ENCODE measurements at places on chromosomes 11 and 22.

DNA sequence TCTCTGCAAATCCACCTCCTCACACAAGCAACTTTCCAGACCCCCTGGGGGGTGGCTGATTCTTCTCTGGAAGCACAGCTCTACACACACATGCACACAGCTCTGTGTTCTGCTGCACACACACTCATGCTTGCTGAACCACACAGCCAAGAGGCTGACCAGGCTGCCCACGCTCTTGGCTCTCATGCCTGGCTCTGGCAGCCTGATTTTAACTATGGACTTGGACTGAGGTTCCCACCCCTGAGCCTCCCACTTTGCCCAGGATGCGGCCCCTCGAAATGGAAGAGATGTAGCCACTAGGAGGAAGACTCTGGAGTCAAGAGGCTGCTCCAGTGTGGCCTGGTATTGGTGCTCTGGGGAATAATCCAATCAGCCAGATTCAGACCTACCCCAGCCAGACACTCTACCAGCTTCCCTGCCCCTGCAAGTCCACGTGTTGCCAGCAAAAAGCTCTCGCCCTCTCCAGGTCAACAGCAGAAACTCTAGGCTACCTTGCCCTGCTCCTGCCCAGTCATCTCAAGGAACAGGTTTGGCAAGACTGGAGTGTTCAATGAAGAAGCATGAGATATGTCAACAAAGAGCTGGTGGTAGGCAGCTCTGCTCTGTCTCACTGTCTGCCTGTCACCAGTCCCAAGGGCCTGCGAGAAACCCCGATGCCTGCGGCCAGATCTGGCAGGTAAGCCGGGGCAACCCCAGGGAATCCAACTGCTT, 8.8 kb upstream of the CASTOR1 start:
- DNase-seq = no peak

- DNase-seq = no peak
Observed at GRCh38 chr11:76049511-76049910, 156.8 kb downstream of the WNT11 start.

DNA sequence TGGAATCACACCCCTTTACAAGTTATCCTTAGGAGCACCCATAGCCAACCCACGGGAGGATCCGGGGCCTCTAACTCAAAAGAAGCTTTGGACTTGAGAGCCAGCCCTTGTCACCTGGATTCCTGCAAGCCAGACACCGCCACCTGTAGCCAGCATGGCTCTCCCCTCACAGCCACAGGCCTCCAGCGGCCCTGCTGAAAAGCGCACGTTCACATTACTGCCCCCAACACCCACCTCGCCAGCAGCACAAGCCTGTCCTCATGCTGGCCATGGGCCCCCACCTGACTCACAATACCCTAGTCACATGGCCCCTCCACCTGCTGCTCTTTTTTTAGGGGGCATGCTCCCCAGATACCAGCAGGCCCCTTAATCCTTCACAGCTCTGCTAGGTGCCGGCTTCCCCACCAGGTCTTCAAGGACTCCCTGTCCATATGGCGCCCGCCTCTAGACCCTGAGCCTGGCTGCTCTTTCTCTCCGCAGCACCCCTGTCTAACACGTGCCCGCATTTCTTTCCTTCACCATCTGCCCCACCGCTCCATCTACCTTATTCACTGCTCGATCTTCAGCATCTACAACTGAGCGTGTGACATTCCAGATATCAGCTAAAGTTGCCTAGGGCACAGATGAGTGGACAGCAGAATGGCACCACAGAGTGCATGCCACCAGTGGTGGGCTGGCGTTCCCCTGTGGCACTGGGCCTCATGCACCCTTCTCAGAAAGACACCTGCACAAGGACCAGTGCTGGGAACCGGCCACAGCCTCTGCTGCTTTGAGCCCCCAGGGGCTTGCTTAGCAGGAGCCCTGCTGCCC, 6.6 kb downstream of the CARS1 start:
- DNase-seq = no peak

- DNase-seq = no peak
Observed at GRCh38 chr11:116217006-116217405, 555.8 kb downstream of the BUD13 start.

DNA sequence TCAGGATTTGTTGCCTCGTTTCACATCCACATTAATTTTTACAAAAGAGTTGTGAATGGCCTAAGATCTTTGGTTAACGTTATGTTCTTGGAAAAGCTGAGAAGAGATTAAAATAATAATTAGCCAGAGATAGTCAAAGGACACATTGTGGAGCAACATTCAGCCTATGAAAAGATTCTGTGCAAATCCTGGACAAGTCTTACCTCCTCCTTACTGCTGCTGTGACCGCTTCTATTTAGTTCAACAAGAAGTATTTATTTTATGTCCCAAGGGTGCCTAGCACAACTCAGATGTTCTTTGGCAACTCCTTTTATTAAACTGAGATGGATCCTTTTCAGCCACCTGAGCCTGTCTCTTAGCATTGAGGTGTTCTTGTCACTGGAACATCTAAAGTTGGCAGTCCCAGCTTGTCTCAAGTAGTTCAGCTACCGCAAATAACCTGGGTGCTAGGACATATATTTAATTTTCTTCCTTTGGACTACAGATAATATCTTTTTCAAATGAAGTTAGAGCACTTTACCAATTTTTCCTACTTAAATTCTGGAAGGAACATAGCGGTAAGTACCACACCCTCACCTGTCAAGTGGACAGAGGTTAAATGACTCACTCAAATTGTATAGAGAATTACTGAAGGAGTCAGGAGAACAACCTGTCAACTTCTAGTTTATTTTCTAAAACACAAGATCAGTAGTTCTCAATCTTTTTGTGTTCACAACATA, 80.5 kb upstream of the CHRM4 start:
- no peak for DNase-seq

DNA sequence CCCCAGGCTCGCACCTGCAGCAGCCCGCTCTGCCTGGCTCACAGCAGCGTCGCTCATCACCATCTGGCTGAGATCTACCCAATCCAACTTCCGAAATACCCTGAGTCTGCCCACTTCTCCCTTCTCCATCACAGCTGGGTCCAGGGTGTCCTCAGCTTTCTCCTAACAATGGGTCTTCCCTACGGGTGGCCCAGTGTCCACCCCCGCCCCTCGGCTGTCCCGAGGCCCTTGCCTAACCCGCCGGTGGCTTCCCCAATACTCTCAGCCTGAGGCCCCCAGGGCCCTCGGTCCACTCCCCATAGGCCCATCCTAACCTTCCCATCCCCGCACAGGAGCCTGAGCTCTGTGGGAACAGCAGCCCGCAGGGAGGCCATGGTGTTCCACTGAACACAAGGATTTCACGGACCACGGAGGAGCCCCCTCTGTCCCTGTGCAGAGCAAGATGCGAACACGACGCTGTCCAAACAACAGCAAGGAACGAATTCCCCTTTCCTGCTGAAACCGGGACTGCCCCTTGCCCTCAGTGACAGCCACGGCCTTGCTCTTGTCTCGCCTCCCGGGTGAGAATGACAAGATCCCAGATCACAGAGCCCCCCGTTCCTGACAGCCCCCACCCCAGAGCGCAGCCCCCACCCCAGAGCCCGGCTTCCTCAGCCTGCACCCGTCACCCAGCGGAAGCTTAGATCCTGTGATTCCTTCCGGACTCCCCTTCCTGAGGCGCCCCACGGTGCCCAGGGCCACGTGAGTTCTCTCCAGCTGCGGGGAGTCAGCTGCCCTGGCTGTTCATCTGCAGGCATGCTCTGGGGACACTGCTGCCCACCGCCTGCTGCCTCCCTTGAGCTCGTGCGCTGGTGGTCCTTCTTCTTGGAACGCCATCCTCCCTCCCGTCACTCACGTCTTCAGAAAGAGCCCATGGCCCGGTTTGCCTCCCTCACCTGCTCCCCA, 48.8 kb upstream of the CARS1 start:
- DNase-seq = no peak

- no peak for DNase-seq
Observed at GRCh38 chr11:10317776-10318526, 13.1 kb downstream of the ADM start.

DNA sequence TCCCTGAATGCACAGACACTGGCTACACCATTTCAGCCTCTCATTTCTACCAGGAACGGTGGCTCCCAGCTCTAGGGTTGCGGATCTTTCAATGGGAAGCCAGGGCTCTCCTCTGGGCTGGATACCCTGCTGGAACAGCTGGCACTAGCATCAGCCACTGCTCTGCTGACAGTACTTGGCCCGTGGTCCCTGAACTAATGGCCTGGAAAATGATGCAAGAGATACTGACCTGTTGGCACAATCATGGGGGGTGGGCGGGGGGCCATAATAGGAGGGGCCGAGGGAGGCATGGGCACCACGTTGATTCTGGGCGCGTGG, 10.7 kb upstream of the TBC1D10A start:
- no peak for DNase-seq

GRCh38 chr11:125945011-125945796, 640 bp upstream of the VSIG10L2 start:
- DNase-seq = no peak

GRCh38 chr11:5505363-5506048, 4.3 kb downstream of the UBQLN3 start:
- no peak for DNase-seq

- DNase-seq = no peak
Observed at GRCh38 chr11:65298655-65299179, 15.9 kb upstream of the CDC42EP2 start.

DNA sequence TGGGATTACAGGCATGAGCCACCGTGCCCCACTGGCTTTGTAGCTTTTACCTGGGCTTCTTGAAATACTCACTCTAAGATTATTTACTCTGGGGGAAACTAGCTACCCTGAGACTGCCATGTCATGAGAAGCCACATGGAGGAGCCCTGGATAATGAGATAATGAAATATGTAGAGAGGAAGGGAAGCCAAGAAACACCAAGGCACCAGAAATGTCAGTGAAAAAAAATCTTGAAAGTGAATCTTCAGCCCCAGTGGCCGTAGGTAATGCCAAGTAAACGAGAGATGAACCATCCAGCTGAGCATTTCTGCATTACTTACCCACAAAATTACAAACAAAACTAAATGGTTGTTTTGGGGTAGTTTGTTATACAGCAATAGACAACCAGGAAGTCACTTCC, 125.6 kb downstream of the APIP start:
- no peak for DNase-seq

DNA sequence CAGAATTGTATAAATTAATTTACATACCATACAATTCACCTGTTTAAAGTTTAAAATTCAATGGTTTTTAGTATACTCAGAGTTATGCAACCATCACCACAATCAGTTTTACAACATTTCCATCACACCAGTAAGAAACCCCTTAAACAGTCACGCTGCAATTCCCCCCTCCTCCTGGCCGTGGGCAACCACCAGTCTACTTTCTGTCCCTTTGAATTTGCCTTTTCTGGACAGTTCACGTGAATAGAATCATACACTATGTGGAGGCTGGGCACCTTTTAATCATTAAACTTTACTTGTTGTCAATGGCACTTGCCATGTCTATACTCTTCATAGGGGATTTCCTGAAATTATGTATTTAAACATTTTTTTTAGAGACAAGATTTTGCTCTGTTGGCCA, 20.1 kb upstream of the SWAP70 start:
- no peak for DNase-seq

GRCh38 chr11:41954034-41954433, 494.6 kb upstream of the LRRC4C start:
- DNase-seq = no peak

- no peak for DNase-seq
Observed at GRCh38 chr11:78127403-78127802, 12.0 kb downstream of the ALG8 start.

- no peak for DNase-seq
Observed at GRCh38 chr11:125271483-125272091, 107.0 kb downstream of the PKNOX2 start.

DNA sequence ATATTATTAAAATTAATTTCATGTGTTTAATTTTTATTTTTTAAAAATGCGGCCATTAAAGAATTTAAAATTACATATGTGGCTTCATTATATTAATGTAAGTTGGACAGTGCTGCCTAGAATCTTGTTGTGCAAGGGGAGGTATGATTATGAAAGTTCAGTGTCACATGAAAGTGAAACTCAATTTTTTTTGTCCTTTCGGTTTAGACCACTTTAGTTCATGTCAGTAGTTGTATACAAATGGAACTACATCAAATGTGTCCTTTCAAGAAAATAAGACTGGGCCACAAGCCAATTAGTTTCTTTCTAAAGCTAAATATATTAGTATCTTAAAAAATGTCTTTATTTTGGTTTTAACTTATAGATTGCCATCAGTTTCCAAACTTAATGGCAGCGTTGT, 35.7 kb downstream of the TBCEL start:
- no peak for DNase-seq

DNA sequence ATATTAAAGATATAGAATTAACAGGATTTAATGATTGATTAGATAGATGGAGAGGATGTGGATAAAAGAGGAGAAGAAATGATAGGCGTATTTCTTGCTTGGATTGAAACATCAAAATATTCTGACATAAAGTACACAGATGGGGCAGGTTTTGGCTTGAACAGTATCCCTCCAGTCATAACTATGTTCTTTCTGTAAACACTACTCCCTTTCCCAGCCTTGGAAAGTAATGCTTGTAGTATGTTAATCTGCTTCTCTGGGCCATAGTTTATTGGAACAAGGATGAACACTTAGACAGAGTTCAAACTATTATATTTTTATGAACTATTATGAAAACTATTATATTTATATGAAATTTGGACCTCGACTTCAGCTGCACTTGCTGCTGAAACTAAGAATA, 419.2 kb downstream of the AASDHPPT start:
- DNase-seq = no peak

DNA sequence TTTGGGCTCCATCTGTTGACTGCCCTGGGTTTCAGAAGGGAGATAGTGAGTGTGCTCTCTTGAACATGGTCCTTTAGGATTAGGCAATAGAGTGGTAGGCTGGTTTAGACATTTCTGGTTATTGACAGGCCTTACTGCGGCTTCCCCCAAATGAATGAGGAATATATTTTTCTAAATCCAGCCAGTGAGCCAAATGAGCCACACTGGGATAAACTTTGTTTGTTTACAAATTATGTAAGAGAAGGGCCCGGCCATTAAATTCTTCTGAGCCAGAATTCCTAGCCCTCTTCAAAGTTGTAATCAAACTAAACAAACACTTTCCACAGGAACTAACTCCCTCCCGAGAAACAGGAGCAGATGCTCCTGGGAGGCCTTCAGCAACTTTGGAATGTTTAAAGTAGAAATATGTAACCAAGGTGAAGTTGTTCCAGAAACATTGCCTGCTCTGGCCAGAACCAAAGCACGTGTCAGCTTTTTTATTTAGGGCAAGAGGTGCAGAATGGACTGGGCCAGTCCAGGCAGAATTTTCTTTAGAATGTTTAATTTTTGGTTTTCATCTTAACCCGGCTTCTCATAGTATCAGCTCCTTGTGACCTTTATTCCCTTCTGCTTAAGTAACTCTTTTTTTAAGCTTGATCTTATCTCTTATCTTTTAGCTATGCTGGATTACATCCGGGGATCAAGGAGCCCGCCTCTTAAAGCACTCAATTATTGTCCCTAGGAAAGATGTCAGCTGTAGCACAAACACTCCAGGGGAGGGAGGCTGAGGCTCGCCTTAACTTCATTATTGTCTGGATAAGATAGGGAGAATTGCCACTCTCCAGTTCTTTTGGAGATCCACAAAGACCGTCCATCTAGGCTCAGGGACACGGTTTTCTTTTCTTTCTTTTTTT, 28.7 kb downstream of the ZNRF3 start:
- DNase-seq = no peak

GRCh38 chr11:23315286-23315685, 455.0 kb upstream of the CCDC179 start:
- no peak for DNase-seq

Data from CD8-positive, alpha-beta memory T cell (primary cell).